ENCODE measurements at places on chromosomes 5 and 9.
A peak's percentile ranks its signal among the peaks of the same experiment; 100 is the strongest.

GRCh38 chr9:12739014-12739652 lies 35.7 kb upstream of the LURAP1L start:
- DNase-seq: no peak

DNA sequence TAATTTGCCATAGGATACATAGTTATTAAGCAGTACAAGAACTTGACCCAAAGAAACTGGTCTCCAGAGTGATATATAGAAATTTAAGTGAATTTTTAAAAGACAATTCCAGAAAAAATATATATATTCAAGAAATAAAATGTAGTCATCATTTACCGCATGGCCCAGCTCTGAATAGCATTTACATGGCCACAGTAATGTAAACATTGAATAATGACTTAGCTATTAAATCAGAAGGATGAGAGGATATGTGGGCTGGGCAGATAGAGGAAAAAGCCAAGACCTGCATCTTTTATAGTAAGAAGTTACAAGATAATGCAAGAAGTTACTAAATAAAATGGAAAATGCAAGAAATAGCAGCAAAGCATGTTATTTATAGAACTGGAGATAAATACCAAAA lies 405.2 kb upstream of the WWC1 start:
- DNase-seq: no peak

DNA sequence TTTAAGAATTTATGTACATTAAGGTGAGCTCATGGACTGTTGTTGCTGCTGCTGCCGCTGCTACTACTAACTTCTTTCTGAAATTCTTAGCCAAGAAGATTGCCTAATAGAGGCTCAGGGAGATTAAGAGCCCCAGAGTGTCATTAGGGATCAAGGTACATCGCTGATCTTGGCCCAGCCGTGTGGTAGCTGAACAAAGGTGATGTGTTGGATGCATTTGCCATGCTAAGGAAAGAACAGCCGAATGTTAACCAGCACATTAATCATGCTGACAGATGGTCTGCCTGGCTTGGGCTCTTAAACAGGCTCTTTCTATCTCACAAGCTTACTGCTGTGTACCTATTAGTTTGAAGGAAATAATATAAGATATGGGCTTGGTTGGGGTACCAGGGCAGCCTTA lies 137.1 kb downstream of the KCTD16 start:
- DNase-seq: no peak

- DNase-seq: peak; percentile 80
Measured at GRCh38 chr9:33165263-33166151, 1.6 kb downstream of the B4GALT1 start.

- DNase-seq: no peak
Measured at GRCh38 chr5:55982957-55983381, 11.8 kb downstream of the IL6ST start.

GRCh38 chr5:10366310-10367272 lies 13.1 kb downstream of the MARCHF6 start:
- no peak for DNase-seq

DNA sequence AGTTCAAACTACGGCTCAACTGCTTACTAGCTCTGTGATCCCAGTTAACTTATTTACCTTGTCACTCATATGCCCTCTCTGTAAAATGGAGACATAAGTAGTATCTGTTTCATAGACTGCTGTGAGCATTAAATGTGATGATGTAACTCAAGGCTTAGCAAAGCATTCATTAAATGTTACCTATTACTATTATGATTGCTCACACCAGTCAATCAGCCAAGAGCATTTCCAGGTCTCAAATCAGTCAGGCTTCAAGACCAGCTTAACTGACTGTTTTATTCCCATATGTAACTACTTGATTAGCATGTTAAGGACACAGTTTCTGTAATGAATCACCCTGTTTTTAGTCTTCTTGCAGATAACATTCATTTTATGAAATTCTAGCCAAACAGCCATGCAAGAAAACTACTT lies 413.3 kb downstream of the MLLT3 start:
- DNase-seq: no peak

DNA sequence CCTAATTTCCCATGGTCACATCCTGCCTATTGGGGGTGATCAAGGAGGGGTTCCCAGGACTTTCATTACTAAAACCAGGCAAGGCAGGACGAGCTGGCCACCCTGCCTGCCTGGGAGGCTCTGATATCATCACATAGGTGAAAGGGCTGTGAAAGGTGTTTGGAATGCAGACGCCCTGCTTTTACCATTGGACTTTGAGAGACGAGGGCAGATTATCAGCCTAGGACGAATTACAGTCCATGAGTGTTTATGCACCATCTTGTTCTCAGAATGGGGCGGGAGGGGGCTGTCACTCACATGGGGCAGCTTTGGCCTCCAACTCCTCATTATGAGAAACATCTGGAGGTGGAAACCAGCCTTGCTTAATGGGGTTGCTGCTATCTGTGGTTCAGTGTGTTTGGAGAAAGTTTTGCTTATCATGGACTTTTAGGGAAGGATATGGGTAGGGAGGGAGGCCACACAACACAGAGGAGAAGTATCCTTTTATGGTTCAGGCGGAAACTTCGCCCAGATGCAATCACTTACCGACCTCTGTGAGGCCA lies 69.8 kb upstream of the UBTD2 start:
- DNase-seq: no peak

DNA sequence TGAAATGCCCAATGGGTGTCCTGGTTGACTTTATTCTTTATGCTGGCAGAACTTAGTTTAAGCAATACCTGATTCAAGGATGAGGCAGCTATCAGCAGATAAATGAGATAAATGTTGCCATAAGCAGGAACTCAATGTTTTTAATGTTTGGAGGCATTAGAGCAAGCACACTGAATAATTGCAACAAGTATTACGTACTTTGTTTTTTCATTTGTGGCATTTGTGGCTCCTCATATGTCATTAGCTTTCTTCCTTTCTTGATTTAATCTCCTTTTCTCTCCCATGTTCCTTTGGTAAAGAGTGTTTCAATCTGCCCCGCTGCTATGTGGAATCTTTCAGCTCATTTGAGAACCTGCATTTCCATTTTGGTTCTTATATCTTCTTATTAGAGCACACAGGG lies 6.4 kb upstream of the NR3C1 start:
- DNase-seq: no peak

- DNase-seq: no peak
Measured at GRCh38 chr9:96140296-96141127, 161.5 kb downstream of the HSD17B3 start.

DNA sequence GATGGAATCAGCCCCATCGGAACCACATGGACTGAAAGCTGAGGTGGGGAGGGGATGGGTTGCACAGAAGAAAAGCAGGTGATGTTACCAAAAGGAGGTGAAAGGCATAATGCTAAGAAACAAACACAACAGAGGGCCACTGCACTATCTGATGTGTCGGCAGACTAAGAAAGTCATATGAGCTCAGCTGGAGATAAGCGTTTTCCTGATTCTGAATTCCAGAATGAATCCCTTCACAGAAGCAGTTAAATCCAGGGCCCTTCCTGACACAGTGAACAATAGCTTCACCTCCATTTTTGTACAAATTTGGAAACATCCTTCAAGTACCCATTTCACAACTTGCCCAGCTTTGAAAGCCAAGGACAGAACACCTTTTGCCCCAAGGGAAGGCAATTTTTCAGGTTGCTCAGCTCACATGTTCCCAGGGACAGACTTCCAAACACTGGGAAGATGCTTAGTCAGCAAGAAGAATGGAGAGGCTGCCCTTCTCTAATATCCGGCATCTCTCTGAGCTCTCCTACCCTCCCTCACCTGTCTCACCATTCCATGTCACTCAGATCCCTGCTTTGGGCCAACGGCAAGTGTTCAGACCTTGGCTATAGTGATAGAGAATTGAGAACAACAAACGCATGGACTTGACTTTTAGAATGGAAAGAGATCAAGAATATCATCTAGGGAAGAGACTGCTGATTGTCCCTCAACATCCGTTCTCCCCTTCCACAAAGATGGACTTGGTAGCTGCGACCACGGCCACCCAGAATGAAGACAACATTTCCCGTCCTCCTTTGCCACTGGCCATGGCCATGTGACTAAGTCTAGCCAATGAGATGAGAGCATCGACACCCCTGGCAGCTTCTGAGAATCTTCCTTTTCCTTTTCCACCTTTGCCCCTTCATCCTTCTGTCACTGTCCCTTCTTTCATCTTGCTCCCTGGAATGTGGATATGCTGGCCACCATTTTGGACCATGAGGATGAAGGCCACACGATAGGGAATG lies 68.6 kb upstream of the IL17B start:
- DNase-seq: no peak

GRCh38 chr5:139182528-139183296 lies 15.5 kb downstream of the SIL1 start:
- peak; percentile 40 for DNase-seq

- DNase-seq: no peak
Measured at GRCh38 chr5:62717301-62717933, 138.8 kb downstream of the LRRC70 start.

- no peak for DNase-seq
Measured at GRCh38 chr5:14729448-14730385, 65.2 kb downstream of the OTULIN start.

DNA sequence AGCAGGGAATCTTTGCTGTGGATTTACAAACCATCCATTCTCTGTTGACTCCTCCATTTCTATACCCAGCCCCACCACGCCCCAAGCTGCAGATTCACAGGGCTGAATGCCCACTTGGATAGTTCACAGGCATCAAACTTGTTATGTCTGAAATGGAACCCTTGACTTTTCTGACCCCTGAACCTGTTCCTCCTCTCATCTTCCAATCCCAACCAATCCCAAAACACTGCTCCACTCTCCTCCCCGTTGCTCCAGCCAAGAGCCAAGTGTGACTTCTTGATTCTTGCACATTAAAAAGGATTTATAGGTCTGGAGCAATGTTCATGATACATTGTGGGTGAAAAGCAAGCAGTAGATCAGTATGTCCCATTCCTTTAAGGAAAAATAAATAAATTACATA lies 145.6 kb downstream of the DAB2IP start:
- no peak for DNase-seq

DNA sequence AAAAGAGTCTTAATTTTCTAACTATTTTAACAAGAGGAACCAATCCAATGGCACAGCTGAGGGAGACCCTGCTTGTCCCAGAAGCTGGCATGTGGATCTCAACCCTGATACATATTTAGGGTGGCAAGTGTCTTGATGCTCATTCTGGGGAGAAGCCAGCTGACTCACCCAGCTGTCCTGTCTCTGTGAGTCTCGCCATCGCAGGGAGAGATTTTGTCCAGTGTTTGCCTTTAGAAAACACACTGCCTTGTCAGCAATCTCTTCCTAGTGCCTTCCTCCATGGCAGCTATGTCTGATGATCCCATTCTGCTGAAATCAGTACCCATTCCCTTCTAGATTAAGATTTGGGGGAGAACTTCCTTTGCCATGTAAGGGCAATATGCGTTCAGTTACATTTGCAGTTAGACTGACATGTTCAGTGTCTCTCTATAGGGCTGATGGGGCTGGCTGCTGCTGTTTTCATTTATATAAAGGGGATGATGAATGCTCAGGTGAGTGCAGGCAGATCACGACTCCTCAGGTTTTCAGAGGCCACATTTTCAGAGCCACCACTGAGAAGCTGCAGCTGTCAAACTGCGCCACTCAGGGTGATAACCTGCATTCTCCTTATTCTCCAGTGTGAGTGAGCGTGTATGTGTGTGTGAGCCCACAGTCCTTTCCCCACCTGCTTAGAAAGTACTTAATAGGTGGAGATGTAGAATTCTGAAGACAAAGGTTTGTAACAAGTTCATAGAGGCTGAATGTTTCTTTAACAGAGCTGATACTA lies 217.0 kb downstream of the GAS1 start:
- DNase-seq: no peak

DNA sequence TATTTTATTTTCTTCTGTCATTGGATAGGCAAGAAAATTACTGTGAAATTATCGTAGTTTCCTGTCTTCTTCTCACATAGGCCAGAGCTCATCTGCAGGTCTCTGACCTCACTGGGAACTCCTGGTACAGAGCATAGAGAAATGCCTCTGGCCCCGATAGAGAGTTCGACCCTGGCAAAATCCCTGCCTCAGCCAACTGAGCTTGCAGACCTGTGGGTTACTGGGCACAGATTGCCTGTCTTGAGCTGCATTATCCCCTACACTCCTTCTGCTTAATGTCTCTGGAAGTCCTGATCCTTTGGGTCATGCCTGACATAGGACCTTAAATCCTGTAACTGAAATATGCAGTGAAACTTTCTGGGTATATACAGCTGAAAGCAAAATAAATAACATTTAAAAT lies 439.3 kb upstream of the CTNND2 start:
- DNase-seq: no peak

Measured in suppressor macrophage treated with lipopolysaccharide for 4 hours (primary cell).